ENCODE measurements at places on chromosomes 6 and 20.

- DNase-seq, result no peak
Measured at GRCh38 chr6:78533876-78534275, 333.5 kb upstream of the IRAK1BP1 start.

DNA sequence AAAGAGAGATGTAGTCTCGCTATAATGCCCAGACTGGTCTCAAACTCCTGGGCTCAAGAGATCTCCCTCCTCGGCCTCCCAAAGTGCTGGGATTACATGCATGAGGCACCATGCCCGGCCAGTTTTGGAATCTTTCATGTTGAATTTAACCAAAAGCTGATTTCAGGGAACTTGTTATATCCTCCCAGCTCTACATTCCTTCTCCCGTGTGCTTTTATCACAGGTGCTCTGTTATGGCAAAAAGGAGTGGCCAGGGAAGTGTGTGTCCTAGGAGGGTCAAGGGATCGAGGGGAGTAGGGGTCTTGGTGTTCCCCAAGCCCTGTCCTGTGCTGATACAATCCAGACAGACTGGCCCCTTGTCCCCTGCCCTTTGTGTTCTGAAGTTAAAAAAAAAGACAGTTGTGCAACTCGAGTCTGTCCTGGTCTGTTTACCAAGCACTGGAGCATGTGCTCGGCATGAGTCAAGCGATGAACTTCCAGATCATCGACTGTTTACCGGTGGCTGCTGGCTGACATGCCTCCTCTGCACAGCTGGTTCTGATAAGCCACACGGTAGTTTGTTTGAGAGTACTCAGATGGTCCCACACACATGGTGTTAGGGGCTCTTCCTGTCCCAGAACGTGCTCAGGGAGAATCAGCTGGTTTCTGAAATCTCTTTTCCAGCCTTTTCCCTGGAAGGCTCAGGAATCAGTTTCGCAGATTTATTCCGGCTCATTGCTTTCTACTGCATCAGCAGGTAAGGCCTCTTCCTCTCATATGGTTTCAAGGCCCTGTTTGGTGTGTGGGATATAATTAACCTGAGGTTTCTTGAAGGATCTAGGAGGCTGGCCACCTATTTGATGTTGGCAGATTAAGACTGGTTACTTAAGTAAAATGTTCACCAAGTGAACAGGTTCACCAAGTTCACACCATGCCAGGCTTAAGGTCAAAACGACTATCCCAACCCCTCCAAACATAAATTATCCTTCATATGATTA, 52.6 kb upstream of the NAA20 start:
- DNase-seq, result no peak

- DNase-seq, result no peak
Measured at GRCh38 chr20:16624106-16624505, 50.9 kb upstream of the KIF16B start.

GRCh38 chr6:163954088-163954775, 539.7 kb downstream of the QKI start:
- no peak for DNase-seq

- no peak for DNase-seq
Measured at GRCh38 chr20:43178080-43178479, 11.6 kb downstream of the PTPRT start.

DNA sequence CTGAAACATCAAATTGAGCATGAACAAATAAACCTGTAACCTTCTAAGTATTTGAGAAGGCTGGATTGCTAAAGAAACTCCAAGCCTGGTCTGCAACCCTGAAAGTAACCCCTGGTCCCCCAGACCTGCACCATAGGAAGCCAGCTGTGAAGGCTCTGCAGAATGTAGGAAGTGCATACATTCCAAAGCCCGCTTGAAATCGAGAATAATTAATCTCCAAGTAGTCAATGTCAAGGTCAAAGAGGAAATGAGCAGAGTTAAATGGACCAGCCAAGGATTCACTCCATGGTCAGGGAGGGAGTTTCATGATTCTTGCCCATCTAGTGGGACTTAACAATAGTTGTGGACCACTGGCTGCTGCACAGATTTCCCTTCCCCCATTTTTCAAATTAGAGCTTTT, 107.6 kb upstream of the RNF24 start:
- DNase-seq, result no peak

GRCh38 chr6:15137086-15137485, 108.8 kb upstream of the JARID2 start:
- no peak for DNase-seq

GRCh38 chr6:161074496-161075121, 83.0 kb downstream of the MAP3K4 start:
- DNase-seq, result no peak

DNA sequence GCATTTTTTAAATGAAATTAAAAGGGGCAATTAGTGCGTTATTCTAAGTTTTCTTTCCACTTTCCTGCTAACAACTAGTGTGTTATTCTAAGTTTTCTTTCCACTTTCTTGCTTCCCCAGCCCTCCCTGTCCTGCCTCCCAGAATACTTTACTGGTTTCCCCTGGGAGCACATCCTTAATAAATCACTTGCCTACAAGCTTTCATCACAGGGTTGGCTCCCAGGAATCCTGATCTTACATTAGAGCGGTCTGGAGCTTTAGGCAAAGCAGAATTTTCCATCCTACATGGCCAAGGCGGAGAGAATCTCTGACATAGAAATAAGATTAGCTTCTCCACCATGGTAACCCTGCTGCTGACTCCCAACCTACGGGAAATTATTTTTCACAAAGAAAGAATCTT, 150.4 kb downstream of the BFSP1 start:
- DNase-seq, result no peak

DNA sequence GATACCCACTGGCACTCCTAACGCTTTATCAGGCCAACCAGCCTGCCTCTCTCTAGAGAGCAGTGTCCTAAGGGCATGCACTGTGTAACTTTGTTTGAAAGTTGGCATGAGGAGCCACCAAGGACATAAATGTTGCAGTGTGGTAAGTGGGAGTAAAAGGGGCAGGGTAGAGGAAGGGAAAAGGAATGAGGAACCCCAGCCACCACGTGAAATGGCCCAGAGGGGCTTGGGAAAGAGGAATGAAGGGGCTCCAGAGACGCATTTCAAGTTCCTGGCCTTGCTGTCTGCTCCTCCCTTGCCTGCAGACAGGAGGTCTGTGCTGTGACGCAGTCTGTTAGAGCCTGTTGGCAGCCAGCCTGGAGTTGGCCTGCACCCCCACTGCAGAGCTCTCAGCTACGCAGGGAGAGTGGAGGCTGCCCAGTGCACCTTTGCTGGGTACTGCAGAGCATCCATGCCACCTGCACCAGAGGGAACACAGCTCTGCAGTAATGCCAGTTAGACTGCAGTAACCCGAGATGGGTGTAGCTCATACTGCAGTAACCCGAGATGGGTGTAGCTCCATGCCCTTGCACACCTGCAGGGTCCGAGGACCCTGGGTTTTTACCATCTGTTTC, 86.8 kb upstream of the SNAP25 start:
- DNase-seq, result no peak

DNA sequence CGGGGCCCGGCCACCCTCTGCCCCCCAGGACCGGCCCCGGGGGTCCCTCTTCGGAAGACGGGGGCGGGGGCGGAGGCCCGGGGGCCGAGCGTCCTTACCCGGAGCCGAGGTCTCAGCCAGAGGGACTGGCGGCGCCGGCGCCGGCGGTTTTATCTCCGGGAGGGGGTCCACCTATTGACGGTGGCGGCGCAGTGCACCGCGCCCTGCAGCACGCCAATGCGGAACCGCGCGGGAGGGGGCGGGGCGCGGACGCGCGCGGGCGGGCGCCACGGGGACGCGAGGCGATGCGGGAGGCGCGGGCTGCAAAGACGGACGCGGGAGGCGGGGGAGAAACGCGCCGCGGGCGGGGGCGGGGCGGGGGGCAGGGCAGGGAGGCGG, at the start of gene EEF1A2:
TSS of gene EEF1A2 (minus strand) at position 124 of the 378 bp plus-strand sequence. CDS start 1,320 bp downstream, outside the sequence.
- peak; percentile 49 for DNase-seq

- DNase-seq, result no peak
Measured at GRCh38 chr6:157456524-157456829, 75.5 kb downstream of the ZDHHC14 start.

- DNase-seq, result no peak
Measured at GRCh38 chr6:168136001-168136400, 57.0 kb upstream of the FRMD1 start.

- DNase-seq, result no peak
Measured at GRCh38 chr6:116476002-116476678, 15.0 kb downstream of the CALHM6 start.

GRCh38 chr6:87333033-87333432, 4.0 kb upstream of the GJB7 start:
- DNase-seq, result no peak

GRCh38 chr6:119193707-119194106, 115.2 kb upstream of the FAM184A start:
- DNase-seq, result no peak

GRCh38 chr6:7542874-7543624, 1.6 kb downstream of the DSP start:
- no peak for DNase-seq

GRCh38 chr6:67881706-67882065, 753.4 kb upstream of the ADGRB3 start:
- no peak for DNase-seq

DNA sequence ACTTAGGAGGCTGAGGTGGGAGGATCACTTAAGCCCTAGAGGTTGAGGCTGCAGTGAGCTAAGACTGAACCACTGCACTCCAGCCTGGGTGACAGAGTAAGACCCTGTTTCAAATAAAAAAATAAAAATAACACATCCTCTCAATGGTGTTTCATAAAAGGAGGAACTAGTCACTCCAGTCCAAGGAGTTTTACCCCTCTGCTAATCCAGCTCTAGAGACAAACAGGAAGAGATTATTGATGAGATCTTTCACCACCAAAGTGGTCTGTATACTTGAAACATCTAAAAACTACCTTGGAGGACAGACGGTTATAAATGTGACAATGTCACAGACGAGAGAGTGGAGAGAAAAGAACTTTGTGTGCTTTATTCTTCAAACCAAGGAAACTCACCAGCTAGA, 58.2 kb downstream of the PIGU start:
- no peak for DNase-seq

DNA sequence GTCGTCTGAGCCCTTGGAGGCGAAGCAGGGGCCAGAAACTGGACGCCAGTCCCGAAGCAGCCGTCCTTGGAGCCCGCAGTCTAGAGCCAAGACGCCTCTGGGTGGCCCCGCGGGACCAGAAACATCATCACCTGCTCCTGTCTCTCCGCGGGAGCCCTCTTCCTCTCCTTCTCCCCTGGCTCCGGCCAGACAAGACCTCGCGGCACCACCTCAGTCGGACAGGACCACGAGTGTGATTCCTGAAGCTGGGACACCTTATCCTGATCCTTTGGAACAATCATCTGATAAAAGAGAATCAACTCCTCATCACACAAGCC, 416 bp downstream of the RSPH4A start:
- peak; percentile 7 for DNase-seq

- DNase-seq, result no peak
Measured at GRCh38 chr6:68559716-68560115, 75.4 kb upstream of the ADGRB3 start.

GRCh38 chr6:106315765-106316374, 9.7 kb downstream of the ATG5 start:
- peak; percentile 28 for DNase-seq

- no peak for DNase-seq
Measured at GRCh38 chr6:148578489-148578814, 168.4 kb upstream of the UST start.

- no peak for DNase-seq
Measured at GRCh38 chr6:79034865-79035264, 43.2 kb downstream of the PHIP start.

DNA sequence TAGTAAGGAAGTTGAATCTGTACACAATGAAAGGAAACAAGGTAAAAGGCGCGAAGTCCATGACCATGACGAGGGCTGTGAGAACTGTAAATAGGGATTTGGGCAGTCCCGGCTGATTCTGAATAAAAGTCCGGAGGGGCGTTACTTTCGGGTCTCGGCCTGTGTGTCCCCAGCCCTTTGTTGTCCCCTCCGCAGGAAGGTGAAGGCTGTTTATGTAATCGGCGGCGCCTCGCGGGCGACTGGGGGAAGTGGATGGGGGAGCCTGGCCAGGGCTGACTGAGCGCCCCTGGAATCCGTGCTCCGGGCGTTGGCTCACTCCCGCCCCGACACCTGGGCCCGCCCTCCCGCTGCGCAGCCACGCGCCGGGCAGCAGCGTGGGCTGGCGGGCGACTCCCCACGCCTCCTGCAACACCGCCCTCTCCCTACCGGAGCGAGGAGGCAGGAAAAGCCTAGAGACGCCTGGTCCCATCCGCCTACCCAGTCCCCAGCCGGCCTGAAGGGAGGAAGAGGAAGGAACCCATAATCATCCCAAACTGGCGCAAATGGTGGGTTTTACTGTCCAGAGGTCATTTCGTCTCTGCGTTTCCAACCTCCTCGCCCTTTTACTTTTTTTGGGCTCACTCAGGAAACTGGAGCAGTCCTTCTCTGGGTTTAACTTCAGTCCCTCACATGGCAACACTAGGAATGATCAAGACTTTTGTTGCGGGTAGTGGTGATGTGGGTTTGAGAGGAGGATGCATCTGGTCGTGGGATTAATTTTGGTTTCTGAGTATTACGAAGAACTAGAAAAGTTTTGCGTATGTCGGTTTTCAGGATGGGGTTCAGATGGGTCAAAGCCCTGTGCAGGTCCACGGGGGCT, 12.1 kb downstream of the TRIM31 start:
- DNase-seq, result peak; percentile 40

DNA sequence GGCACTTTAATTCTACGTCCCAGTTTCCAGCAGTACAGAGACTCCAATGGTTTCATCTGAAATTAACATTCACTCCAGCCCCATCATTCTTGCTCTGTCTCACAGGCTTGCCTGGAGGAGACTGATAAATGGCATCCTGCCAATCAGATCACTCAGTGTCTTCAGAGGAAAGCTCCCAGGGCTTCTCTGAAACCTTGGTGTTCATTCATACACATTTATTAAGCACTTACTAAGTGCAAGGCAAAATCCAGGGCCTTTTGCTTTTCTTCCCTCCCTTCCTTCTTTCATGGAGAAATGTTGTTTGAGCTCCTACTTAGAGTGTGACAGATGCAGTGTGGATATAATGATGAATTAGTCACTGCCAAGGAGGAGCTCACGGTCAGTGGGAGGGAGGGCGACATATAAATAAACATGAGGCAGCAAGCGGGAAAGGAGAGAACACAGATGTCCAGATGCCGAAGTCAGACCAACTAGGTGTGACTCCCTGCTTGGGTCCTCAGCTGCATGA, 106.7 kb upstream of the DTNBP1 start:
- DNase-seq, result no peak

GRCh38 chr6:147392917-147393625, 115.4 kb upstream of the SAMD5 start:
- DNase-seq, result no peak

GRCh38 chr6:137210903-137211302, 8.3 kb downstream of the IFNGR1 start:
- no peak for DNase-seq

GRCh38 chr20:35339007-35339406, 46.8 kb upstream of the FAM83C start:
- no peak for DNase-seq

- DNase-seq, result no peak
Measured at GRCh38 chr6:89690944-89691324, 52.4 kb upstream of the LYRM2 start.

DNA sequence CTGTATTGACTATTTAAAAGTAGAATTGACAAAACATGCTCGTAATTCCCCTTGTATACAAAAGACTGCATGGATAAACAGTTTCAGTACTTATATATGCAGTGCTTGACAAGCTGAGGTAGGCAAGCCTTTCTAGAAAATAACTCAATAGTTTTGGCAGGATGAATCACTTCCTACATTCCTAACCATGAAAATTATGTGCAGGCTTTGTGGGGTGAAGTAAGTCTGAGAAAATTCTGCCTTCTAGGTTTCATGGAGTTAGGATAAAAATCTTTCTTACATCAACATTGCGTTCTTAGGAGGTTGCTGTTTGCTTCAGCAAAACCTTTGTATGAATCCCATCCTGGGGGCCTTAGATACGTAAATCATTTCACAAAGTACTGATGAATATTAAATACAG, 801.4 kb upstream of the EYS start:
- no peak for DNase-seq

GRCh38 chr6:19999319-20000191, 162.4 kb downstream of the ID4 start:
- peak; percentile 2 for DNase-seq

Data from CD8-positive, alpha-beta T cell (primary cell).